Esophagus squamous epithelium (tissue), 5 donors: ENCODE measurements at places on chromosomes 2 and 18.

DNA sequence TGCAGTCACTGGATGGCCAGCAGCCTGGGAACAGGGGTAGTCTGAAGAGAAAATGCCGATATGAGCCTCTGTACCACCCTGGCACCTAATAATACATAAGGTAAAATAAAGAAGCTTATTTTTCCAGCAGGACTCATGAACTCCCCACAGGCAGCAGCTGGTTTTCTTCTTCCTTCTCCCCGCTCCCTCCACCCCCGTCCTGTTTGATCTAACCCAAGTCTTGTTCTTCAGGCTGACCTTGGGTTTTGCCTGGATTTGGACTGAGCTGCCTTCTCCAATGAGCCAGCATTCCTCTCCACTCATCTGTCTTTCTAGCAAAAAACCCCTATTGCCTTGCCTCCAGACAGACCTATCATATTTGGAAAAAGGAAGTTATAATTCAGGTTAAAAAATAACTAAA, 111.8 kb downstream of the CELF4 start:
- DNase-seq = no peak

- no peak for DNase-seq
Observed at GRCh38 chr2:43343573-43344304, 117.3 kb upstream of the ZFP36L2 start.

DNA sequence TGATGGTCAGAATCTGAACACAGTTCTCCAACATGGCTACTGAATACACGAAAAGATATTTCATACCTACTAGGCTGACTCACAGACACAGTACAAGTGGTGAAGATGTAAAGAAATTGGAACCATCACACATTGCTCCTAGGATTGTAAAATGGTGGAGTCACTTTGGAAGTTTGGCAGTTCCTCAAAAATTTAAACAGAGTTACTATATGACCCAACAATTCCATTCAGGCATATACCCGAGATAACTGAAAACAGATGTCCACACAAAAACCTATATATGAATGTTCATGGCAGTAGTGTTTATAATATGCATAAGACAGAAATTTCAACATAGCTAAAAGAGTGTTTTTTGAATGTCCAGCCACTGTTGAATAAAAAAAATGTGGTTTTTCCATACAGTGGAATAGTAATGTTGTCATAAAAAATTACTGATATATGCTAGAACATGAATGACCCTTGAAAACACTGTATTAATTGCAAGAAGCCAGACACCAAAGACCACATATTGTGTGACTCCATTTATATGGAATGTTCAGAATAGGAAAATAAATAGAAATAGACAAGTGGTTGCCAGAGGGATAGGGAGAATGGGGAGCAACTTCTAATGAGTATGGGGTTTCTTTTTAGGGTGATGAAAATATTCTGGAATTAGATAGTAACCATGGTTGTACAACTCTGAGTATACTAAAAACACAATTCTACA, 10.1 kb downstream of the RMP24 start:
- DNase-seq = no peak

DNA sequence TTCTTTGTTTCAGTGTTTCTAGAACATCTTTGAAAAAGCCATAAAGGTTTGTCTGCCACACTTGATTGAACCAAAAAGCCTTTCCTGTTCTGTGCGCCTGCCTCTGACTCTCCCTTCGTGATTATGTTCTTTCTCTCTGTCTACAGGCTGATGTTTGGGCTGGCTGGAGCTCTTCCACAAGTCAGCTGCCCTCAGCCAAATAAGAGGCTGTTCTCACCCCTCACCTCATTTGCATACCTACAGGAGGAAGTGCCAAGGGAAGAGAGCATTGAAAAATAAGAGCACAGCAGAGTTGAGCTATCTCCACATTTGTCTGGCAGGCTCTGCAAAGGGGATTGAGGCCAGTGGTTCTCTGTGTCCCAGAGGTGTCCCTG, 15.8 kb downstream of the INPP5D start:
- DNase-seq = no peak

DNA sequence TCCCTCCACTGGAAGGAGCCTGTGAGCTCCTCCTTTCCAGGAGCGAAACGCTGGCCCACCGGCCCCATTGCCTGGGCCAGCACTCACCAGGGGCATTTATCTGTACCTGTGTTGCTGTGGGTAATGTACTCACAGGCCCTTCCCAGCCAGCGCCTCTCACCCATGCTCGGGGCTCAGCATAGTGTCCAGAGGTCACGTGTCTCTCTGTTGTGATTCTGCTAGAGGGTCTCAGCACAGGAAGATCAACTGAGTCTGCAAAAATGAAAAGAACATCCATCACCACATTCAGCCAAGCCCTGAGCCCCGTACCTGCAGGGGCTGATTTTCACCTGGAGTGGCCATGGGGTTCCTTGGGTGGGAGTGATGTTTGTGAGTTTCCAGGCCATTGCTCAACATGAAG, 103.1 kb upstream of the TPO start:
- no peak for DNase-seq

GRCh38 chr2:25380586-25381375, 39.1 kb upstream of the DNMT3A start:
- DNase-seq = no peak

DNA sequence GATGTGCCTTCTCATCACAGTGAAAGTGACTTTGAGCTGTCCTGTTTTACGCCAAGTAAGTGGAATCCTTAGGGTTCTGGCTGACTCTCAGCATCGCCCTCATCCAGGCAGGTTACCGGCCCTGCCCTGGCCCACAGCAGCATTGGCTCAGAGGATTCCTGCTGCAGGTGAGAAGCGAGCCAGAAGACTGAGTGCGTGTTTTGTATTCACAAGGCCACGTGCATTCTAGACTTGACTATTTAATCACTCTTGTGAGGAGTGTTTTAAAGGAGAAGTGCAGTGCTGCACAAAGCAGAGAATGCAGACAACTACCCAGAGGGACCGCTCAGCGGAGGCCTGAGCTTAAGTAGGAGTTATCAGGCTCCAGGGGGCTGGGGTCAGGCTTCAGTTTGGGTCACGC, 48.3 kb downstream of the LAMA3 start:
- DNase-seq = no peak

- no peak for DNase-seq
Observed at GRCh38 chr2:233129351-233129978, 69.3 kb downstream of the INPP5D start.

DNA sequence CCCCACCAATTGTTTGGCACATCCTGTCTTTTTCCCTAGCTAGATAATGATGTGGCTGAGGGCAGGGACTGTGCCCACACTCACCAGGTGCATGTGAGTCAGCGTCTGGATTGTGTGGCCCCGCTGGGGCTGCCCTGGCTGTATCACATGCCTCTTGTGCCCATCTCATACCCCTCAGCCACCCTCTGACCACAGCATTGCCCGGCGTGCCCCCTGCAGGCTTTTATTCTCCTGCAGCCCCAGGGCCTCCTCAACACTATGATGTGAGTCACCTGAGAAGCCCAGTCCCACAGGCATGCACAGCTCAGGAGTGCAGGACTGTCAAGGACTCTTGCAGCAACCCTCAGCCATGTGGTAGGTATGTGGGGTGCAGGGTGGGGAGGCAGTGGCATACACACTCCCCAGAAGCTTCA, 14.8 kb upstream of the STEAP3 start:
- no peak for DNase-seq

GRCh38 chr2:201574766-201575165, 68.5 kb downstream of the TMEM237 start:
- no peak for DNase-seq

- DNase-seq = no peak
Observed at GRCh38 chr18:10660179-10660884, 134.5 kb downstream of the NAPG start.

DNA sequence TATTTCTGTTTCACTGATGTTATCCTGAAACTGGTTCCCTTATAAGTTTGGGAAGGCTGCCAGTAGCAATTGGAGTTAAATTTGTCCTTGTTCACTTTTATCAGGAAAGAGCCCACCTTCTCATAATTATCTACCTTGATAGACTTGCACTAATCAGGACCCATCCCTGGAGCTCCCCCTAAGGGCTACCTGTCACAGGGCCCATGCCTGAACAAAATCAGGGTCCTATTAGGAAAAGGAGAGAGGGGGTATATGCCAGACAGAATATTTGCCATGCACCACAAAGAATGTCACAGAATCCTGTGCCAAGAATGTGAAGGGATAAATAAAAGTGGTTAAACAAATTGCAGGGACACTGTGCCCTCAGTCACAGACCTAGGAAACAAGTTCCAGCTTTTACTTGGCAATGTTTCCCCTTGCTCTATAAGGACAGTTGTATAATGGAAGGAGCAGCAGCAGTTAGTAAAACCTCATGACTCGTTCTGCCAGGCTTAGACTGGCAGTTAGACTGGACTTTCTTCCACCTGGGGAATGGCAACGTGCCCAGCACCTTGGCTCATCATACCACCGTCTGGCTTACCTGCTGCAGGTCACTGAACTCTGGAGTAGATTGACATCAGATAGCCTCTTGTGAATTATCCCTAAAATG, 32.3 kb upstream of the VWC2L start:
- no peak for DNase-seq

GRCh38 chr2:95264624-95265023, 9.6 kb upstream of the PROM2 start:
- no peak for DNase-seq

- DNase-seq = no peak
Observed at GRCh38 chr2:234399451-234400246, 97.2 kb downstream of the ARL4C start.

GRCh38 chr2:173359231-173359630, 4.6 kb downstream of the CDCA7 start:
- DNase-seq = no peak

DNA sequence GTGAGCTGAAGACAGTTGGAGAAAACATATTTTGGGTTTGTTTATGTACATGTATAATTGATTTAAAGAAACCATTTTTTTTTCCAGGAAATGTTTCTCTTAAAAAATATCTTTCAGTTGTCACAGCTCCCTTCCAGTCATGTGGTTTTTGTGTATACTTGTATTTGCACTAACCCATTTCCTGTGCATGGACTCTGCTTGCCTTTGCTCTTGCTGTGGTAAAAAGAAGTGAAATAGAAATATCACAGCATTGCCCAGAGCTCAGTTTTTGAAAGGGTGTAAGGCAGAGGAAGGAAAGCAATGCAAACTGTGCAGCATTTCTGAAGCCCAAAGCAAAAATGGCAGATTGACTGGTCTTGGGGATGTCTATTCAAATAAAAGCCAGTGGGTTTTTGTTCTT, 10.4 kb upstream of the DOCK10 start:
- no peak for DNase-seq

DNA sequence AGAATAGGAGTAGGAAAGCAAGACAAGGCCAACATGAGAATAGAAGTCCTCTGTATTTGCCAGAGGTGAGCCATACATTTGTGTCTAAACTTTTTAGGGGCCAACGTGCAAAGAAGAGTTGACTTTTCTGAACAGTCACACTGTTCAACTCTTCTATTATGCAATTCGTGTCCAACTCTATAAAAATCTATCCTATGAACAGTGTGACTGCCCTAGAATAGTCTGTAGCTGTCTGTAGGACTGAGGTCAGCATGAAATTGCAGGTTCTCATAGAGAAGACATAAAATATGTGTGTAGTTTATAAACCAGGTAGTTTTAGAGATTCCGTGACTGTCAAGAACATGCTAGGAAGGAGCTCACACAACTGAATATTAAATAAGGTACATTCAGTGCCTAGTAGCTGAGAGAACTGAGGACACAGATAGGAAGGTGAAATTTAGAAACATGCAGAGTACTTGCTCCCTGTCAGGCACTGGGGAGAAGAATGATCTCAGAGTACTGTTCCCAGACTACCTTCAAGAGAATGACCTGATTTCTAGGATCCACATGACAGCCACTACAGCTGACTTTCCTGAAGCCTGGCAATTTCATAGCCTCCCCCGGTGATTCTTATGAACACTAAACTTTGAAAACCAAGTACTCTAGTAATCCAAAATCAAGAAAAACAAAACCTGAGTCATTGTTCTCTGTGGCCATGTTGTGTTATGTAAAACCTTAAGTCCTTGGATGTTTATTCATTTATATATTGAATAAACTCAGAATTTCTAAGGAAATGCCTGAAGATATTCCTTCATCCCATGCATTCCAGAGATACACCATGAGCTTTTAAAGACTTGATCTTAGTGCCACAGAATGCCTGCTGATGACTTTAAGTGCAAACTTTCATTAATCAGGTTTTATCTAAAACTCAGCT, 201.5 kb upstream of the BOD1L2 start:
- no peak for DNase-seq

- DNase-seq = no peak
Observed at GRCh38 chr2:62055724-62056336, 140.1 kb upstream of the B3GNT2 start.

DNA sequence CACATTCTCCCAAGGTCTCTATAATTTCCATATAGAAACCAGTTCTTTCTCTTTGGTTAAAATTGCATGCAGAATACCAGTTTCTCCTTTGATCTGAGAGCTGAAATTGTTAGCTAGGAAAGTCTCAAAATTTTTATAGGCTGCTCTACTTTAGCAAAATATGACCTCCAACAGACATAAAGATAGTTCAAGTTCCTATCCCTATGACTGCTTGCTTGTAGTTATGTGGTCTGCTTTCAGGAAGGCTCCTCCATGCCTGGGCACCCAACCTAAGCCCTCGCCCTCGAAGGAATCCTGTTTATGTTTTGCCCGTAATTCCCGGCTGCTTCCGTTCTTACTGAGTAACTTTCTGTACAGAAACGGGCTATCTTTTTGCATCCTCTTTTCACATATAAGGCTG, 28.0 kb upstream of the LTBP1 start:
- no peak for DNase-seq

GRCh38 chr2:172693037-172693436, 42.6 kb upstream of the RAPGEF4 start:
- DNase-seq = no peak

- no peak for DNase-seq
Observed at GRCh38 chr2:174603280-174603679, 5.7 kb upstream of the WIPF1 start.

DNA sequence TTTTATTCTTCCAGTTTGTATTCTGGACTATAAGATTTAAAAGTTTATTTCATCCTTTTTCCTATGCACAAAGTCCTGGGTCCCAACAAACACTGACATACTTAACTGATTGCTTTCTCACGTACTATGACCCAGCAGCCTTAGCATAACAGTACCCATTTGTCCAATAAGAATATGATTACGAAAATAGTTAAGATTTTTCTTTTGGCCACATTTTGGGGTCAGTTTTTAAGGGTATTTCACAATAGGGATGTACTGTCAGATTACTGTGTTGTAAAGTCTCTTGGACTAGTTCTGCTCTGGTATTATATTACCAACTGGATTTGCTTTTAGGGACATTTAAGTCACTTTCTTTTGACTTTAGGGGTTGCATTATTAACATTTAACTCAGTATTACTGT, 46.1 kb downstream of the TTC39C start:
- no peak for DNase-seq

DNA sequence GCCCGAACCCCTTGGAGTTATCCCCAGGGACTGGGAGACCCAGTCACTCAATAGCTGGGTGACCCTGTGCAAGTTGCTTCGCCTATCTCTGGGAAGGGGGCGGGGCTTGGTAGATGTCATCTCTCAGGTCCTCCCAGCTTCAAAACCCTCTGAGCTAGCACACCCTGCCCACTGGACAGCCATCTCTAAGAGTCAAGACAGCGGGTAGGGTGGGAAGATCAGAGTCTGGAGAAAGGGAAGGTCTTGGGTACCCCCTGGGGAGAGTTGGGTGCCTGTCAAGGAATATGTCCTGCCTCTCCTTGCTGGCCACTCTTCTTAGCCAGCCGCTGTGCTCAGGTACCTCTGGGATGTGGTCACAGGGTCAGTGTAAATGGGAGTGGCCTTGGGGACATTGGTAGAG, 8.0 kb downstream of the GLI2 start:
- DNase-seq = no peak

- DNase-seq = no peak
Observed at GRCh38 chr18:31658670-31659575, 25.5 kb downstream of the B4GALT6 start.
